ENCODE measurements at places on chromosomes 12 and 14.
A peak's percentile ranks its signal among the peaks of the same experiment; 100 is the strongest.

GRCh38 chr12:981176-981828 lies 9.7 kb upstream of the ERC1 start:
- peak; percentile 42 for DNase-seq

DNA sequence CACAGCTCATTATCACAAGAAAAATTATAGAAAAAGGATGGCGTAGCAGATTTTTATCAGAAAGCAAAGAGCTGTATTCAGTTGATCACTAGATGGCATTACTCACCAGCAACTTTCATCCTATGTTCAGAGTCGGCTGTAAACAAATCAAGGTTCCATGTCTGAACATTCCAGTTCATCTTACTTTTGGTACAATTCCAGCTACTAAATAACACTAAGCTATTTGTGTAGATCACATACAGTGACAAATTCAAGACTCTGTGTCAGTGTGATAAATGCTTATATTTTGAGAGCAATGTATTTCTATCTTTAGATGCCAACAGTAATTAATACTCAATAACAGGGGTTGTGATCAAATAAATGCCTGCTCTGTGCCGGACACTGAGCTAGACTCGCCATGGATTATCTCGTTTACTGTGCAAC lies 30.1 kb downstream of the NRDE2 start:
- peak; percentile 76 for DNase-seq

GRCh38 chr12:8482571-8483061 lies 26.9 kb downstream of the CLEC6A start:
- DNase-seq: no peak

- peak; percentile 52 for DNase-seq
Observed at GRCh38 chr14:93132472-93133065, 16.8 kb upstream of the ITPK1 start.

DNA sequence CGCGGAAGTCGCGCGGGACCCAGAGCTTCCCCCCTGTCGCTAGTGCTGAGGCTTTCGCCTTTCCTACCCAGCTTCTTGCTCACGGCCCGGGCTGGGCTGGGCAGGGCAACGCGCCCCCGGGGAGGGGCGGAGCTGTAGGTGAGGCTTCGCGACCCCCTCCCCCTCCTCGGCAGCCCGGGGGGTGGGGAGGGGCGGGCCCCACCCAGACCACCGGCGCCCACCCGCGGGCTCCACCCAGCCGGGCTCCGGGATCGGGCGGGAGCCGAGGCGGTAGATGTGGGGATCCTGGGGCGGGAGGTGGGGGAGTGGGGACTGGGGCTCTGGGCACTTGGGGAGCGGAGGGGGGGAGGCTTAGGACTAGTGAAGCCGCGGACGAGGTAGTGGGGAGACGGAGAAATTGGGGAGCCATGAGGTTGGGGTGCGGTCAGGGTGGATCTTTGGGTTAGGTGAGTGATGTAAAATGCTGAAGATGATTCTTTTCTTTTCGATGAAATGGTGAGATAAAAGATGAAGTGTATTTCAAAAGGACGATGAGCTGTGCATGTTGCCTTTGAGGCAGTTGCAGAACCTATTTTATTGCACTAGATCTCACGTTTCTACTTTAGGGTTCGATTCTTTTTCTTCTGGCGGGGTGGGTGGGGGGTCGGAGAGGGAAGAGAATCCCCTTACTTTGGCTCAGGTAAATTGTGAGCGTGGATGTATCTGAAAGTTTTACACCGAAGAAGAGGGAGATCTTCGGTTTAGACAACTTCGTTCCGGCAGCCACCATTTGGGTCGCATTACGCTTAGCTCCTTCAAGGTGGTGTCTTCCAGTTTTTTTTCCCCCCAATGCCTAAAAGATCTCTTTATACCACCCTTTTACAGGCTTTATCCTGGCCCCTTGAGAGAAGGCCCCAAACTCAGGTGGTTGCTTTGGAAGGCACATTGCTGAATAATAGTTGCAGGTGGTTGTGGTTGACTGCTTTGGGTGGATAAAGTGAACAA lies 619 bp downstream of the ERC1 start:
- DNase-seq: peak; percentile 24

DNA sequence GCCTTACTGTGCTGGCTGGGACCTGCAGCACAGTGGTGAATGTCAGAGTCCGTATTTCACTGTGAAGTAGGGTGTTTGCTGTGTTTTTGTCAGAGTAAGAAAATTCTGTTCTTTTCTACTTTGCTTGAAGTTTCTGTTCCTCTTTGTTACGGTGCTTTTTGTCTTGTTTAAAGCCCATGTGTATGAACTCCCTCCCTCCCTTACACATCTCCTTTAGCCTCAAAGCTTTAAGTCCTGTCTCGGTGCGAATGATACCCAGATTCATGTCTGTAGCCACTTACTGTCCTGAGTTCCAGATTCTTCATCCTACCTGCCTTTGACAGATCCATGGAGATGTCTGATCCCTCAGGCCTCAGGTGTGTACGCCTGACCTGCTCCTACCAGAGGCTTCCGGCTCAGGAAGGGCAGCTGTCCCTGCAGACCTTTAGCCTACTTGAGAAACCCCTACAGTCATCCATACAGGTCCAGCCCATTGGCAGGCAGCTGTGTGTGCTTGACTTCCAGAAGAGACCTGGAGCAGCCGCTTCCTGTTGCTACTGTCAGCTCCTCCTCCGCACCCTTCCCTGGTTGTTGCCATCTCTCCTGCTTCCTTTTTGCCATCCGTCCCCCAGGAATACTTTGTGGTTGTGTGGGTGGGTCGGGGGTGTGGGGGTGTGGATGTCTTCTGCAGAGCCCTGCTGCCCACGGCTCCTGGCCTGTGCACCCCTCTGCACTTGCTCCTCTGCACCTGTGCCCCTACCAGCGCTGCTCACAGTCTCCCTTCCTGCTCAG lies 72.9 kb downstream of the DDX51 start:
- DNase-seq: no peak

- no peak for DNase-seq
Observed at GRCh38 chr12:78938341-78939084, 73.9 kb downstream of the SYT1 start.

GRCh38 chr14:86038387-86039042 lies 508.6 kb downstream of the FLRT2 start:
- peak; percentile 46 for DNase-seq

DNA sequence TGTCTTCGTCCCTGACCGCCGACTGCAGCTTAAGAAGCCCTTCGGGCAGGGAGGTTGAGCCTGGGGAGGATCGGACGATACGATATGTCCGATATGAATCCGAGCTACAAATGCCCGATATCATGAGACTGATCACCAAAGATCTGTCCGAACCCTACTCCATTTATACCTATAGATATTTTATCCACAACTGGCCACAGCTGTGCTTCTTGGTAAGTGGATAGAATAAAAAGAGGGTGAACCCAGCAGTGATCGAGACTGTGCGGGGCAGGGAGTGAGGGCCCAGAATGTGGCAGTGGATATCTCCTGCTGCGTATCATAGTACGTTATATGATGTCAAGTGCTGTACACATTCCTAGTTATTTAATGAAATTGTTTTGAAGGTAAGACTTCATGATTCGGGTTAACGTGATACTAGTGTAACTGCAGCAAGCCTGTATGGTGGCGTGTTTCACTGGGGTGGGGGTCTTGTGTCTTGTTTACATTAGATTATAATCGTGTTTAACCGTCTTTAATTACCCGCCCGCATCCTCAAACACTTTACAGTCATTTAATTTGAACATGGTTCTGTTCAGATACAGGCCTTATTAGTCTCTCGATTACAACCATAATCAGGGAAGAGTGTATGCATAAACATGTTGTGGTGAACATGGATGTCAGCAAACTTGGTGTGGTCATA lies 1.3 kb downstream of the NAA30 start:
- DNase-seq: peak; percentile 47

- no peak for DNase-seq
Observed at GRCh38 chr12:11832093-11832492, 182.6 kb downstream of the ETV6 start.

- DNase-seq: no peak
Observed at GRCh38 chr14:100155756-100156616, 3.5 kb downstream of the DEGS2 start.

DNA sequence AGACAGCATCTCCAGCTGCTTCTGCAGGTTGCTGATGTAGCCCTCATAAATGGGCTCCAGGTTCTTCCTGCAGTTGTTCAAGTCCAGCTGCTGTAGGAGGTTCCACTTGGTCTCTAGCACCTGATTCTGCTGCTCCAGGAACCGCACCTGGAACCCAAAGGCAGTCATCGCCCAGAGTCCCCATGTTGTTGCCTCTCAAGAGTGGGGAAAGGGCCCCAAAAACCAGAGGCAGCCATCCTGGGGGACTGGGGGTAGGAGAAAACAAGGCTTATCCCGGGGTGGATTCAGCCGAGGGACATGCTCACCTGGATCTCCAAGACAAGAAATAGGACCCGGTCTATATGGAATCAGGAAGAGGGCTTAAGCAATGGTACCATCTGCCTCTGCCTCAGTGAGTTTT lies 2.3 kb downstream of the KRT72 start:
- DNase-seq: no peak

GRCh38 chr14:75430526-75430925 lies 2.7 kb downstream of the JDP2 start:
- no peak for DNase-seq

DNA sequence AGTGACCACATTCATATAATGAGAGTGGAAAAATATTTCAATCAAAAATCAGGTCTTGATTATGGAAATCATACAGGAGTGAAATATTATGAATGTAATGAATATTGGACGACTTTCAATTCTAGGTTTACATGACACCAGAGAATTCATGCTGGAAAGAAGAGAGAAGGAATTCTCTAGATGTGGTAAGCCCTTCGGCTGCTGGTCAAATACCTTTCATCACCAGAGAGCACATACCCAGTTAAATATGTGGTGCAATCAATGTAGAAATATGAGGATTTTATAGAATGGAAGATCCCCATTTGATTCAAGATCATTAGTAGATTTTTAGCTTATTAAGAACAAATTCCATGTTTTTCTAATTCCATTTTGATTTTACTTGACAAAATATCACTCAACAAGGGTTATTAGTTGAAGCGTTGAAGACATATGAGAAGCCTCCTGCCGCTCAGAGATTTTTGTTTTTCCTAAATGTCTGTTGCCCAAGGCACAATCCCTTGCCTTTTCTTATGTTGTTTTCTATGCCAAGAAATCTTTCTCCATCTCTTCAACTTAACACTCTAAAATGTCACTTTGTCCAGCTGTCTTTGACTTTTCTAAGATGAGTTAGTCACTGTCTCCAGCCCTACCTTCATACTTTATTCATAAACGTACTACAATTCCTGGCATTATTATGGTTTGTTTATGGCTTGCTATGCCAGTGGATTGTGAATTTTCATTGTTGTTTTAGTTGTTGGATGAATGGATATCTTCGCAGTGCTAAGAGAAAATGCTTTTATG lies 72.8 kb upstream of the ZDHHC17 start:
- no peak for DNase-seq

DNA sequence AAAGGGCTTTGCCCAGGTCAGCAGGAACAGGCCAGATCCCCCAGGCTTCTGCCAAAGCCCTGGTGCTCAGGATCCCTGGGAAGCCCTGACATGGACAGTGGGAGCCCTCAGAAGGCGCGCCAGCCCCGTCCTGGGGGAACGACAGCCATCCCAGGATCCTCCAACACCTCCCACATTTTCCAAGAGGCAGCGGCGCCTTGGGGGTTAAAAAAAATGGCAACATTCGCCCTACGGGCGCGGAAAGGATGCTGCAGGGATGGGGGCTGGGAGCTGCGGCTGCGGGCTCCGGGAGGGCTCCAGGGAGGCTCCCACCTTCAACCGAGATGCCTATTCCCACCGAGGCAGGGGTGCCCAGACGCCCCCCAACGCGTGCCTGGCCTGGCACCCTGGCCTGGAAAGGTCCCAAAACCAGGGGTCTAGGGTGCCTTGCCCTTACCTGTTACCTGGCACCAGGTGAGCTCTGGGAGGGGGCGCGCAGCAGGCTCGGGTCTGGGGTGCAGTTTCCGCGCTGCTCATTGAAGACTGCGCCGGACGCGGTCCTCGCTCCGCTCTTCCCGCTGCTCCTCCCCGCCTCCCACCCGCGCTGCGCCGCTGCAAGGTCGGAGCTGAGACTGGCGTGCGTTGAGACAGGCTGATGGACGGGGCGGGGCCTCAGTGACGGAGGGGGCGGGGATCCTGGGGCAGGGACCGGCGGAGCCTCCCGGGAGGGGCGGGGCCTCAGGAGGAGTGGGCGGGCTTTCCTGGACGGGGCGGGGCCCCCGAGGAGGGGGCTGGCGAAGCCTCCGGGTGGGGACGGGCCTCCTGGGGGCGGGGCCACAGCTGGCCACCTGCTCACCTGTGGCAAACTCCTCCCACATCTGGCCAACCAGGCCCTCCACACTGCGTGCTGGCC lies at the start of gene ABCB9:
Gene ABCB9 (minus strand): TSS at position 613 of the 892 bp plus-strand sequence. CDS start 6,228 bp downstream, outside the sequence.
- DNase-seq: peak; percentile 92

- DNase-seq: no peak
Observed at GRCh38 chr12:107565551-107565950, 120.0 kb upstream of the PWP1 start.

DNA sequence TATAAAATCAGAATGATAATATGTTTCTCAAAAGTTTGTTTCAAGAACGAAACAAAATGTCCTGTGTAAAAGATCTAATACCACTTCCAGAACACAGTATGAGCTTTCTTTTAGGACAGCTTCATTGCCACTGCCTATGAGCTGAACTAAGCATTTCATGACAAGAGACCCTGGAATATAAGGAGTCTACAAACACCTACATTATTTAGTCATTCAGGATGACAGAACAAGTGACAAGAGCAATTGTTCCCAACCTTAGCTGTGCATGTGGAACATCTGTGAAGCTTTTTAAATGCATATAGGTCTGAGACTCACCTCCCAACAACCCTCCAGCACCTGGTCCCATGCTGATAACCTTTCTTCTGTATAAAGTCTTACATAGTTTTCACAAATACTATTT lies 103.1 kb upstream of the GARIN6 start:
- DNase-seq: no peak

DNA sequence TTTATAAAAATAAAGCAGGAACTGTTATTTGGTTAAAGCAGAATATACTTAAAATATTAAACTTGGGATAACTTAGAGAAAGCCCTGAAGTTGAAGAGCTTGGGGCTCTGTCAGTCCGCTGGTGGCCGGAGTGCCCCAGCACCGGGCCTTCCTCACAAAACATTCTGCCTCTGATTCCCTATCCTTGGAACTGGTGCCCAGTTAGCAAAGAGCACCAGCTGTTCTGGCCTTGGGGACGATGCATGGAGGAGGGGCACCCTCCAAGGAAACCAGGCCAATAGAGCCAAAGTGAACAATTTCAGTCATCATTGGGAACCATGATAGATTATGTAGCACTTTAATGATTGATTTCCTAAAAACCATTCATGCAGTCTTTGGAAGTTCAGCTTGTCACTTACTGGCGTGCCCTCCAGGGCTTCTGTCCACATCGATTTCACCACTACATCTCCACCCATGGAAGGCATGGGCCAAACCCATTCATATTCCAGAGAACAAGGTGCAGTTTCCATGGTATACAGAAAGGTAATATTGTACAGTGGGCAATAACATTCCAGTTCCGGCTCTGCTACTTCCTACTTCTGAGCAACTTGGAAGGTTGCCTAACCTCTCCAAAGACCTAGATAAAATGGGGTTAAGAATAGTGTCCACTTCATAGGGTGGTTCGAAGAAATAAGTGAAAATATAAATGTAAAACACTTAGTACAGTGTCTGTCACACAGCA lies 145.9 kb downstream of the ETV6 start:
- no peak for DNase-seq

GRCh38 chr12:62834971-62835547 lies 99.9 kb downstream of the PPM1H start:
- no peak for DNase-seq
